AG04449 (cell line): ENCODE measurements at places on chromosomes 5 and 9.

DNA sequence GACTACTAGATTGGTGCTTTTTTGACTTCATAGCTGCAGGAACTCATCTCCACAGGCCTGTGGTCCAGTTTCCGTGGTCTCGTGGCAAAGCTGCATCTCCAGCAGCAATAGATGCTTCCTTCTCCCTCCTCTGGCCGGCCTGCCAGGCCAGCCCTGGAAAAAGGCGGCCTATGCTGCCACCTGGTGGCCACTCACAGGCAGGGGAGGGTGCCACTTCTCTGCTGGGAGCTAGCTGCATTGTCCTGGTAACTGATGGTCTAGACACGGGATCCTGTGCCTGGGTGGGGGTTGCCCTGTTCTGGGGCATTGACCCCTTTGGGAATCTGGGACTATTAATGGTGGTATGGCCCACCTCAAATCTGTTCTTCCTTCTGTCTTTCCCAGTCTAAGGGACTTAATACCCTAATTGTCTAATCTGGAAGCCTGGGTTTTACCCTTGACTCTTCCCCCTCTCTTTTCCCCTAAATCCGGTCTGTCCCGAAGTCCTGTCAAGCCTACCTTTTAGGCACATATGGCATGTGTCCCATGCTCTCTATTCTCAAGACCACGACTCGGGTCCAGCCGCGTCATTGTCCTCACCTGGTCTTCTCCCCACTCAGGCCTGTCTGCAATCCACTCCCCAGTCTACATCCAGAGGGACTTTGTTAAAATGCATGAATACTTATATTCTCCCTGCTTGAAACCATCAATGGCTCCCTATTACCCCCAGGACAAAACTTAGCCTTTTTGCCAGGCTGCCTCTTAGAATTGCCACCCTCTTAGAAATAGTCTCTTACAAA lies 20.1 kb upstream of the PTGS1 start:
- DNase-seq: no peak

- DNase-seq: no peak
These were observed 165.9 kb downstream of the ICE1 start for GRCh38 chr5:5588386-5588785.

- DNase-seq: no peak
These were observed 183.9 kb downstream of the C9orf50 start for GRCh38 chr9:129436751-129437625.

DNA sequence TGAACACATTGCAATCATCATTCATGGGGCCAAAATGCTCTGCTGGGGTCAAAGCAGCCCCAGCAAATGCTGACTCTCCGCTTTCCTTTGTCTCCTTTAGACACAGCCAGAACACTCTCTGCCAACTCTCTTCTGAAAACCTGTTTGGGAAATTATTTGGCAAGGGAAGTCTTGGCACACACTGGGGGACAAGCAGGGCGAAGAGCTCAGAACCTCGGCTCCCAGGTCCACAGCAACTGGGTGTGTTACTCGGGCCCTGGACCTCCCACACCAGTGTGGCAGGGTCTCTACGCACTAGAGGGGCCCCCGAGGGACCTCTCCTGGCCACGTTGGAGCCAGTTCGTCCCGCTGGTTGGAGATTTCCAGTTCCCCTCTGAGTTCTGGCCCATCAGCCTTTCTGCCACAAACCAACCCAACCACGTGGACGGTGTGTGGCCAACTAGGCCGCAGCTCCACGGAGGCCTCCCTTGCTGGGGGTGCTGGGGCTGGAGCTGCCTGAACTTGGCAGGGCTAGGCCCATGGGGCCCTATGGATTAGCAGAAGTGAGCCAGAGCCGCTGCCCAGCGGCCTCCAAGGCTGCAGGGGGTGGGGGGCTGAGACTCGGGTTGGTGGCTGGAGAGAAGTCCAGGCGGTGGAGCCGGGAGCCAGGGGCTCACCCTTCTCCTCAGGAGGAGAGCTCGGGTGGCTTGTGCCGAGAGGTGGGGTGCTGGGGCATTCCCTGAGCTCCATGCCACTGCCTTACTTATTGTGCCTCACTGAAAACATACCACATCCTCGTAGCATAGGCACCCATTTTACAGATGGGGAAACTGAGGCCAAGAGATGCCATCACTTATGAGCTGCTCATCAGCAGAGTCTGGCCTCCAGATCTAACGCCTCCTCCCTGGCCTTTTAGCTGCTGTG lies 46.8 kb upstream of the RNU6ATAC start:
- DNase-seq: no peak

GRCh38 chr5:150217873-150218692 lies 28.2 kb downstream of the SLC6A7 start:
- DNase-seq: peak; percentile 37
